Activated gamma-delta T cell treated with Interleukin-2 at 50 U/mL for 16 hours (primary cell): ENCODE measurements at places on chromosomes 2 and 18.

DNA sequence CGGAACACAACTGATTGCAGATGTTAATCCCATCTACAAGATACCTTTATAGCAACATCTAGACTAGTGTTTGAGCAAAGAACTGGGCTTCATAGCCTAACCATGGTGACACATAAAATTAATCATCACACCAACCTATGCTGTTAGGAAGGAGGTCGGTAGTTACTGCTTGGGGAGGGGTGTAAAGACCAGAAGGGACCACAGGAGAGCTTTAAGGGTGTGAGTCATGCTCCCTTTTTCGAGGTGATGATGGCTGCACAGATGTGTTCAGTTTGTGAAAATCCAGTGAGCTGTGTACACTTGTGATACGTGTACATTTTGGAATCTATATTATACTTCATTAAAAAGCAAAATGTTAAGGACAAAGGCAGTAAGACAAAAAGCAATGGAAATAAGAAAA is 4.6 kb upstream of the SEH1L start:
- DNase-seq, result no peak

- DNase-seq, result no peak
These were observed 363.7 kb upstream of the FSIP2 start for GRCh38 chr2:185374878-185375277.

- DNase-seq, result no peak
These were observed 206.1 kb downstream of the KLHL29 start for GRCh38 chr2:23591111-23591510.

DNA sequence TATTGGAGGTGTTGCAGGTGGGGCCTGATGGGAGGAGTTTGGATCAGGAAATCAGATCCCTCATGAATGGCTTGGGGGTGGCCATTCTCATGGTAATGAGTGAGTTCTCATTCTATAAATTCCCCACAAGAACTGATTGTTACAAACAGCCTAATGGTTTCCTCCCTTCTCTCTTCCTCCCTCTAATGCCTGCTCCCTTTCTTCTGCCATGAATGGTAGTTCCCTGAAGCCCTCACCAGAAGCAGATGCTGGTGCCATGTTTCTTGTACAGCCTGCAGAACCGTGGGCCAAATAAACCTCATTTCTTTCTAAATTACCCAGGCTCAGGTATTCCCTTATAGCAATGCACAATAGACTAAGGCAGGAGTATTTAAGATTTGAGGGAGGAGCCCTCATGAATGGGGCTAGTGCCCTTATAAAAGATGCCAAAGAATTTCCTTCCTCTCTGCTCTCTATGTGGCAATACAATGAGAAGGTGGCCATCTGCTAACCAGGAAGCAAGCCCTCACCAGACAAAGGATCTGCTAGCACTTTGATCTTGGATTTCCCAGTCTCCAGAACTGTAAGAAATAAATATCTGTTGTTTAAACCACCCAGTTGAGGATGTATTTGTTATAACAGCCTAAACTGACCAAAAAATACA is 251.8 kb downstream of the ZEB2 start:
- DNase-seq, result no peak

DNA sequence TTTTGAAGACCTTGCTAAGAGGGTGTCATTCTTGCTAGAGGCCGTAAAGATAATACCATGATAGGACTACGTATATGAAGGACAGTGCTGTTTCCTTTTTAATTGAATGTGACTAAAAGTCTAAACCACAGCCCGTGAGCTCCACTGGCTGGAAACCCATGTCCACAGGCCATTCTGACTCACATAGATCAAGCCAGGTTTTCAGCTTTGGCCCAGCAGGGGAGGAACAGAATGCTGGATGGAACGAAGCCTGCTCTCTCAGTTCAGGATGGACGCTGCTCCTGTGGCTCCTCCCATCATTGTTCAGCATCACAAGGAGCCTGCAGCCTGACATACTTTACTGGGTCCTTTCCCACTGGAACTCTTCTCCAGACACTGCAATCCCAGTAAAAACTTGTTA is 47.6 kb downstream of the ALPK2 start:
- no peak for DNase-seq

- no peak for DNase-seq
These were observed 3.2 kb downstream of the ALLC start for GRCh38 chr2:3661149-3661660.
